ENCODE measurements at places on chromosomes 1 and 21. TPM values are rescaled to one million over a fixed set of nuclear protein-coding genes. Genes with fewer than 3 reads are reported as not detected.

GRCh38 chr1:175193527-175193910 is 943 bp upstream of the KIAA0040 start:
- DNase-seq: no peak

DNA sequence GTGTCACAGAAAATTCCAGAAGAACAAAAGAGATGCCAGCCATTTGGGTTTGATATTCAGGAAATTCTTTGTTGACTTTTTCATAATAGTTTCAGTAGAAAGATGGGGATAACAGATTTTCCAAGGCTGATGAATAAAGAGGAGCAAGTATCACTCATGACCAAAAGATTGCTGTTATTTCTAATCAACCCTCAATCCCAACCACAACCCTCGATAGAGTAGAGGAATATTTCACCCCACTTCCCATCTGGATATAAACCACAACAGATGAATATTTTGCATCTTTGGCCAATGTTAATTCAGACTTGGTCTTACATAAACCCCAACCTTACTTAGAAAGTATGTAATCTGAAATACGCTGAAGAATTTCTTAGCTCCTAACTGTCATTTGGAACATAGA is 232.4 kb downstream of the SEC16B start:
- DNase-seq: no peak

GRCh38 chr1:46806196-46807020 is 7.6 kb downstream of the CYP4B1 start:
- no peak for DNase-seq

DNA sequence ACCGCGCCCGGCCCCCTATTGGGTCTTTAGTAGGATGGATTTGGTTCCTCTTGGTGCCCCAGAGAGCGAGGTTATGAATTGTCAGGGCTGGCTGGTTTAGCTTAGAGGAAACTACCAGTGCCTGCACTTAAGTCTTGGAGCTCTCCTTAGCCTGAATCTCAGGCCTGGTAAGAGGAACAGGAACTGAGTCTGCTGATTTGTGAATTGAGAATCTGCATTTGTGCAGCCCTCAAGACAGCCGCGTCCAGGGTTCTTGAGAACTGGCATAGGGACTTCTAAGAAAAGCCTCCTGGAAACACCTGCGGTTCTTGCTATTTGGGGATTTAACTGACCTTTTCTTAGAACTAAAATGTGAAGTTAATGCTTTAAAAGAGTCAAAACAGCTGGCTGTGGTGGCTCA is 1.7 kb downstream of the NECAP2 start:
- no peak for DNase-seq

GRCh38 chr1:103194984-103195383 is 86.7 kb upstream of the COL11A1 start:
- DNase-seq: no peak

DNA sequence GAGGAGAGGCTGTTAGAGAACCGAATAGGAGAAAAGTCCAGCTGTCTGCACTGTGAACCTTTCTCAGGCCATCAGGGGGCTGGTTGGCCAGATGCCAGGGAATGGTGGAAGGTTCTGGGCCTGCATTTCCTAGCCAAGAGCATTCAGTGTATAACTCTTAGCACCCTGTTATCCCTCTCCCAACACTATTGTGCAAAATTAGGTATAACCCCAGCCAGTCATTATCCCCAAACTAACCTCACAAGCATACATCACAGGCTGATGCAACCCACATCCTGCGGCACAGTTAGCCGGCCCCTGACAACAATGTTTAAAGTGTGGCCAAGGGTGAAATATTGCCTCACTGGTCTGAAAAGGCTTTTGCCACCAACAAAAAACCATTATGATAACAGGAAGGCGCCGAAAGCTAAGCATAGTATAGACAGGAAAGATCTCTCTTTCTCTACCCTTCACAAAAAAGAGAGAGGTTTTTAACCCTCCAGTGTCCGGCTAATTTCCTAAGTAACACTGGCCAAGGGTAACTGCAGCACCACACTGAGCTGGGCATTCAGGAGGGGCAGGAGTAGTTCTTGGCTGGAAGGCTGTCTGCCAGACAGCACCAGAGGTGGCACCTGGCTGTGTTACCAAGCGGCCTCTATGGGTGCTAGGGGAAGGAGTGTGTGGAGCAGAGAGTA is 77.3 kb upstream of the BCAR3 start:
- DNase-seq: peak; percentile 43

DNA sequence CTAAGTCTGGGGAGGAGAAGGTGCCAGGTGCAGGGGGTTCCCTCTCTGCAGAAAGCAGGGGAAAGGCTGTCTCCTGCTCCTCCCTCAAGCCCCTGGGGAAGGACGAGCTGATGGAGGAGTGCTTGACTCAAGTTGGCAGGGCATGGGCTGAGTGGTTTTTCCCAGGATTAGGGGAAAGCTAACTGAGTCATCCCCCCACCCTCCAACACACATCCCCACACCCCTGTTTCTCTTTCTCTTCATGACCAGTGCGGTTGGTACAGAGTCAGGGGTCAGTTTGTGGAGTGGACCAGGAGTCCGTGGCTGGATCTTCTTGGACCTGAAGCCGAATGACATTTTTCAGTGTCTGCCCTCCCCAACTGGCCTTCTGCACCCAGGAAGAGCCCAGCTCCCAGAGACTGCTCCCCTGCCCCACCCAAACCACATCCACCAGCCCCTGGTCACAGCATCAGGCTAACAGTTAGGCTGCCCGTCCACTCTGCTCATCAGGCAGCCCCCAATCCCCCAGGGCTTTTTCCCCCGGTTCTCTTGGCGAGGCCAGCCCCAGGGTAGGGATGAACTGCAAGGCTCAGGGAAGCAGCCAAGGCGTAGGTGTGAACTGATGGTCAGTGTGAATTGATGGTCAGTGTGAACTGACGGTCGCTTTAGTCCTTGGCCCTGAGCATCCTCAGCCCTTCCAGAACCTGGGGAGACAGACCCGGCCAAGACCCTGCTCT is 81.0 kb downstream of the PAX7 start:
- DNase-seq: no peak

DNA sequence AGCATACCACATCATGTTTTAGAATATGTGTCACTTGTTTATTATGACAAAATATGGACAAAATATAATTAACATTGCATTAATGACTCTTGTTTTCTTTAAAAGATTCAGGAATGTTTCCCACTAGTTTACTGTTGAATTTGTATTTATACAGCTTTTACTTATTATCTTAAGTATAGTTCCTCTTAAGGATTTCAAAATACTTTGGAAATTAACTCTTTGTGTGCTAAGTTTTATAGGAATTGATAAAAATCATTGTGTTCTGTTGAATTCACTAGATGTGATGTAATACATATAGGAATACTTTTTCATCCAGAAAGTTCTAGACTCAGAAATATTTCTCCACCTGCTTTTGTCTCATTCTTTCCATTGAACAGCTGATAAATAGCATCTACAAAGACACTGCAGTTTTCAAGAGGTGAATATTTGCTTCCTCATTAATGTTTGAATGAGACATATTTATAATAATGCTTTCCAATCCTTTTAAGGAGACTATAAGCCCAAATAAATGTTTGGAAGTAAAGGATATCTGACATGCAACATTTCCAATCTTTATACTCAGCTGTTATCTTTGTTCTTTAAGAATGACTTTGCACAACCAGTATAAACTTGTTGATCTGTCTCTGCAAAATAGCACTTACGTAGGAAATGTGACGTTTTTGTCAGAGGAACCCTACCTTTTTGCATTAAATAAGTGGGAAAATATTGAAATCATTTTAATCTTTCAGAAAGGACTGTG is 38.4 kb upstream of the SAMSN1 start:
- no peak for DNase-seq

- no peak for DNase-seq
Observed at GRCh38 chr1:63679076-63679475, 85.9 kb downstream of the PGM1 start.

DNA sequence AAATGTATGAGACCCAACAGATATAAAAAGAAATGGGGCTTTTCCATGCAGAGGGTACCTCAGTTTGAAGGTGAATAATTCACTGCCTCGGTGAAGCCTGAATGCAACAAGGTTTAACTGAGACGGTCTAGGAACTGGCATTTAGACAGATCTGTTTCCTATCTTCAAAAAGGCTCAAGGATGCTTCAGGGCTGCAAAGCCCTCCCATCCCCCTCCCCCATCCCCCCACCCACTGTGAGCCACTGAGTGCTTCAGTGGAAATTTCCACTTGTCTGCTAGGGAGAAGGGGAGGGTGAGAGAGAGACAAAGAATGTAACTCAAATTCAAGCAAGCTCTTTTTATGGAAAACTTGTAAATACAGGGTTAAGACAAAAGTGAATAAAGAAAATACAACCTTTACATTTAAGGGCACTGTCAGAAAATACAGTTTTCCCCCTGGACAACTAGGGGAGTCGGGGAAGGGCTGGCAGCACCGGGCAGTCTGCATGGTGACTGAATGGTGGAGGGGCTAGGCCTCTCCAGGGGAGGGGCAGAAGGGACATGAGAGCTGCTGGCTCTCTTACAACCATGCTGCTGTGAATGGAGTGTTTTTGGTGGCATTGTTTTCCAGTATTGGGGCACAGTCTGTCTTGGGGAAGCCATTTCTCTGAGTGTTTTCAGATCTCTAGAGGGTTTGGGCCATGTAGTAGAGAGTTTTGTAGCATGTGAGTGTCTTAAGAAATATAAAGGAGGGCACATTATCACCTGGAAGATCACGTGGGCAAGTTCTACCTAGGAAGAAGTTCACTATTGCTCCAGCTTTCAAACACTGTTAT is 56.7 kb downstream of the MRPS6 start:
- no peak for DNase-seq

- no peak for DNase-seq
Observed at GRCh38 chr1:203065191-203065590, 20.6 kb downstream of the MYOG start.

Gene DOP1B
- total RNA-seq: 27.1 TPM

Gene MPL
- not detected for total RNA-seq

Gene CD1E
- total RNA-seq: not detected

Gene GPR157
- total RNA-seq: 3.1 TPM

Gene UBXN10
- total RNA-seq: 0.28 TPM

Gene SRP9
- total RNA-seq: 209 TPM

Gene LCE2C
- total RNA-seq: not detected

Measured in activated naive CD8-positive, alpha-beta T cell treated with anti-CD3 and anti-CD28 coated beads, Interleukin-2, amount 10 ng/mL, durations not matched to agents 7 days and 5 days (primary cell).